ENCODE measurements at places on chromosomes 1 and 21. TPM values are rescaled to one million over a fixed set of nuclear protein-coding genes. Genes with fewer than 3 reads are reported as not detected.

GRCh38 chr1:23273450-23274133 lies 56.3 kb upstream of the HTR1D start:
- no peak overlapping the region for H3K27ac ChIP-seq
- H3K36me3 ChIP-seq, result no peaks in the 10 kb centered on the region
- no peak overlapping the region for H3K4me3 ChIP-seq

DNA sequence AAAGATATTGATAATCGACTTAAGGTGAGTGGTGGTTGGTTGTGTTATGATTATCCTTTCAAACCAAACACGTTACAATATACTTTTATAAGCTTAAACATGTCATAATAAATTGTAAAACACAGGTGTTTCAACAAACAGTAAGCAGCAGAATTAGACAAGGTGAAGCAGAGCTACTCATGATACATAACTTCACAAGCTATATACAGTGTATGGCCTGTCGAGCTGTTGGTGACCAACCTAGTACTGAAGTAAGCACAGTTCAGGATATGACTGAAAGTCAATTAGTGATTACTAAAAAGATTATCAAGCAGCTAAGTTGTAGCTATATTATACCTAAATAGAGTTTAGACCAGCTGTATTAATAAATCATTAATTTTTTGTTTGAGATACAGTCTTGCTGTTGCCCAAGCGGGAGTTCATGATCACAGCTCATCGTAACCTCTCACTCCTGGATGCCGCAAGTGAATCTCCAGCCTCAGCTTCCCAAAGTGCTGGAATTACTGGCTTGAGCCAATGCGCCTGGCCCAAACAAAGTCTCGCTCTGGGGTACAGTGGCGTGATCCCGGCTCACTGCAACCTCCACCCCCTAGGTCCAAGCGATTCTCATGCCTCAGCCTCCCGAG lies 148.1 kb downstream of the EIF4G3 start:
- H3K27me3 ChIP-seq, result peaks cover 2% of the 10 kb centered on the region
- H3K4me1 ChIP-seq, result peaks cover 5% of the 10 kb centered on the region
- DNase-seq, result no peak
- H3K4me3 ChIP-seq, result no peak overlapping the region
- H3K36me3 ChIP-seq, result peaks cover 5% of the 10 kb centered on the region

DNA sequence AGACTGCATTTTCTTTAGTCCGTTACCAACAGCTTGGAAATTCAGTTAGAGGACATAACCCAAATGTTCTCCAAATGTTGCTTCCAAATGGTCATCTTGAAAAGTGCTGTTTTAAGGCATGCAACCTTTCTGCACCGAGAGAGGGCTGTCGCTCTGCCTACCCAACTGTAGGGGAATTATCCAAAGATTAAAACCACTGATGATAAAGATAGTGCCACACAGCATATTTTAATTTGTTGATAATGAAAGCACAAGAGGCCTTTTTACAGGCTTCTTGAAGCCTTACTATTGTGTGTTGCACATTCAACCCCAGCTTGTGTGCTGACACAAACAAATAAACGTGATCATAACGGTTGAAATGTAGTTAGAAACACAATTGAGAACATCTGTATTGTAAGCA lies 121.5 kb downstream of the LMO4 start:
- no peak overlapping the region for H3K27ac ChIP-seq
- H3K4me1 ChIP-seq, result no peaks in the 10 kb centered on the region
- no peak for DNase-seq
- peaks cover 2% of the 10 kb centered on the region for H3K27me3 ChIP-seq
- no peak overlapping the region for H3K4me3 ChIP-seq

SUSD4 gene
- 0.47 TPM for total RNA-seq

GRCh38 chr1:203217668-203218067 lies 11.8 kb downstream of the CHIT1 start:
- H3K4me3 ChIP-seq, result no peak overlapping the region
- H3K36me3 ChIP-seq, result no peaks in the 10 kb centered on the region
- DNase-seq, result no peak

DNA sequence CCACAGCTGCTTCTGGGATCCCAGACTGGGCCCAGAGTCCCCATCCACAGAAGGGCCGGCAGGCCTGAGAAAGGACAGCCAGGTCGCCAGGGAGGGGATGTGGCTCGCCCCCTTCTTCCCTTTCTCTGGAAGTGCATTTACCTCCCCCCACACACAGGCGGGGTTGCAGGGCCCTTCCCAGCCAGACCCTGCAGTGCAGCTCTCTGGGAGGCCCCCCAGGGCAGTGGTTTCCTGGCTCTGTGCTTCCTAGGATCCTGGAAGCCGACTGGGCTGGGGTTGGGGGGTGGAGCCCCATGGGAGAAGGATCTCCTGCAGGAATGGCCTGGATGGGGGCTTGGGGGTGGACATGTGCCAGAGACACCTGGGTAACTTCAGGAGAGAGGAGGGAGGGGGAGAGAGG lies 4.2 kb upstream of the COL6A1 start:
- no peaks in the 10 kb centered on the region for H3K36me3 ChIP-seq
- H3K27ac ChIP-seq, result no peak overlapping the region
- no peak overlapping the region for H3K4me3 ChIP-seq
- no peak for DNase-seq

- H3K4me1 ChIP-seq, result no peaks in the 10 kb centered on the region
- no peak overlapping the region for H3K4me3 ChIP-seq
- H3K27ac ChIP-seq, result no peak overlapping the region
- H3K36me3 ChIP-seq, result peaks cover 16% of the 10 kb centered on the region
- H3K27me3 ChIP-seq, result no peaks in the 10 kb centered on the region
- no peak for DNase-seq
Measured at GRCh38 chr1:98103617-98104285, 182.9 kb upstream of the DPYD start.

DNA sequence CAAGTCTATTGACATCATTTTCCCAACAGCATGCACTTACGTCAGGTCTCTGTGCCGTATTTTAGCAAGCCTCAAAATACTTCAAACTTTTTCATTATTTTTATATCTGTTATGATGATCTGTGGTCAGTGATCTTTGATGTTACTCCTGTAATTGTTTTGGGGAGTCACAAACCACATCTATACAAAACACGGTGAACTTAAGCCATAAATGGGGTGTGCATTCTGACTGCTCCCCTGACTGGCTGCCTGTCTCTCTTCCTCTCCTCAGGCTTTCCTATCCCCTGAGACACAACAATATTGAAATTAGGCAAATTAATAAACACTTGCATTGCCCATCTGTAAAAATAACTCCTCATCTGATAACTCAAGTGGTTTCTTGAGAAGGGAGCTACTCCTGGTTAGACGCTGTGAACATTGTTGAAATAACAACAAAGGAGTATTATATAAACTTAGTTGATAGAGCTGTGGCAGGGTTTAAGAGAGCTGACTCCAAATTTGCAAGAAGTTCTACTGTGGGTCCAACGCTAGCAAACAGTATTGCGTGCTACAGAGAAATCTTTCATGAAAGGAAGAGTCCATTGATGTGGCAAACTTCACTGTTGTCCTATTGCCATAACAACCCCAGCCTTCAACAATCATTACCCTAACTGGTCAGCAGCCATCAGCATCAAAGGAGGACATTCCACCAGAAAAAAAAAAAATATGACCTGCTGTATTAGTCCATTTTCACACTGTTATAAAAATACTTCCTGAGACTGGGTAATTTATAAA lies 105.8 kb upstream of the DSCAM start:
- no peaks in the 10 kb centered on the region for H3K4me1 ChIP-seq
- peaks cover 10% of the 10 kb centered on the region for H3K36me3 ChIP-seq
- no peak overlapping the region for H3K4me3 ChIP-seq
- no peak for DNase-seq
- no peak overlapping the region for H3K27ac ChIP-seq
- H3K27me3 ChIP-seq, result peaks cover 4% of the 10 kb centered on the region

- no peaks in the 10 kb centered on the region for H3K36me3 ChIP-seq
- no peak overlapping the region for H3K27ac ChIP-seq
- no peaks in the 10 kb centered on the region for H3K27me3 ChIP-seq
- no peak for DNase-seq
- no peaks in the 10 kb centered on the region for H3K4me1 ChIP-seq
Measured at GRCh38 chr1:186042230-186042629, 308.0 kb downstream of the HMCN1 start.

DNA sequence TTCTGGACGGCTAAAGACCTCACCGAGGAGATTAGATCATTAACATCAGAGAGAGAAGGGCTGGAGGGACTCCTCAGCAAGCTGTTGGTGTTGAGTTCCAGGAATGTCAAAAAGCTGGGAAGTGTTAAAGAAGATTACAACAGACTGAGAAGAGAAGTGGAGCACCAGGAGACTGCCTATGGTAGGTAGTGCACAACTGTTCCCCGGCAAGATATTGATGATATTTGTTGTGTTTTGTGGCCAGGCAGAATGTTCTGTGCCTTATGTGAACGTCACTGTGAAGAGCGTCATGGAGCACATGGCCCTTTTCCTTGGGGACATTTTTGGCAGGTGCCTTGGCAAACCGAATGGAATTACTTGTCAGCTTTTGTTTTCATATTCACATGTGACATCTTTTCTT lies 191.7 kb downstream of the DISC1 start:
- H3K4me1 ChIP-seq, result peaks cover 11% of the 10 kb centered on the region
- H3K36me3 ChIP-seq, result peaks cover 6% of the 10 kb centered on the region
- H3K27ac ChIP-seq, result no peak overlapping the region
- DNase-seq, result no peak
- no peaks in the 10 kb centered on the region for H3K27me3 ChIP-seq

DNA sequence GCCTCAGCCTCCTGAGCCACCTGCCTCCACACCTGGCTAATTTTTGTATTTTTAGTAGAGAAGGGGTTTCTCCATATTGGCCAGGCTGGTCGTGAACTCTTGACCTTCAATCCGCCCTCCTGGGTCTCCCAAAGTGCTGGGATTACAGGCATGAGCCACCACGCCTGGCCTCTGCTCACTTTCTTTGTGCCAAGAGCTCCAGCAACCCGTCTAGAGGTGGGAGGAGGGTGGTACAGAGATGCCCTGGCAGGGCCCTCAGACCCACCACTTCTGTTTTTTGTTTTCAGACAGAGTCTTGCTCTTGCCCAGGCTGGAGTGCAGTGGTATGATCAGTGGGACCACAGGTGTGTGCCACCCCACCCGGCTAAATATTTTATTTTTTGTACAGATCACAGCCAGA lies 6.9 kb upstream of the SYNC start:
- no peaks in the 10 kb centered on the region for H3K36me3 ChIP-seq
- no peak for DNase-seq
- H3K27ac ChIP-seq, result no peak overlapping the region
- H3K4me1 ChIP-seq, result no peaks in the 10 kb centered on the region
- peaks cover 6% of the 10 kb centered on the region for H3K27me3 ChIP-seq
- H3K4me3 ChIP-seq, result no peak overlapping the region

DNA sequence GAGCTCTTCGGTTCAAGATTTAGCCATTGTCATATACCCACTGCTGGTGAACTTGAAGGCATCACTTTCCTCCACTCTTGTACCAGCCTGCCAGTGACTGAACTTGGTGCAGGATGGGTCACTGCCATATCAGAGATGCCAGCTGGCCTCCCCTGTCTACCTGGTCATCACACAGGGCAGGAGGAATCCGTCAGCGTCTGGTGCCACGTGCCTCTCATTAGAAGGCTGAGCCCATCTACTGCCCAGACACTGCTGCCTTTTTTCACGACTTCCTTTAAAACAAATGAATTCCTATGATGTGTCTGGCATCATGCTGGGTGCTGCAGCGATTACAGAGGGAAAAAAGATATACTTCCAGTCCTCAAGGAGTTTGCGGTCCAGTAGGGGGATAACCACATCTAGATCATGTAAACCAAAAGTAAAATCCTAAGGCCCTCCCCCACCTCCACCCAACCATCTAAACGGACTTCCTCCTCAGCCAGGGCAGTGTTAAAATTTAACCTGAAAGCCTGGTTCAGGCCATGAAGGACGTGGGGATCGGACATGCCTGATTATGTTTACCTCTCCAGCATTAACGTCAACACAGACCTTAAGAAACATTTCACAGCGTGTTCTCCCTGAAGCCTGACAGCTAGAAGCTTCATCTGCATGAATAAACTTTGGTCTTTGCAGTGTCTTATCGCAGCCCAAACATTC lies 29.2 kb upstream of the PDE9A start:
- no peaks in the 10 kb centered on the region for H3K36me3 ChIP-seq
- no peak overlapping the region for H3K4me3 ChIP-seq
- peaks cover 3% of the 10 kb centered on the region for H3K4me1 ChIP-seq

DNA sequence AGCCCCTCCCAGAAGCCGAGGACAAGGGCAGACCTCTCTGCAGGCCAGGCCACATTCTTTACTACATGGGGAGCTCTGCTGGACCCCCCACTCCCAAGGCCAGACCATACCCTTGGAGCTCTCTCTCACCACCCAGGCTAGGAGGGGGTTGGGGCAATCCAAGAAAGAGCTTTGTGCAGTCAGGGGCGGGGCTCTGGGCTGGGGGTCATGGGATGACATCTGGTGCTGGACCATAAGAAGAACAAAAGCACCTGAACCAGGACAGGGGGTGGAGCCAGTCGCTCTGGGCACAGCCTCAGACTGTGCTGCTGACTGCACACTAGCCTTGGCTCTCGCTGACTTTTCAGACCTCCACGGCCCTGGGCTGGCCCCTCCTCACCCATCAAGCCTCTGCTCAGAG lies 23.1 kb upstream of the AJAP1 start:
- H3K4me3 ChIP-seq, result no peak overlapping the region
- H3K4me1 ChIP-seq, result no peaks in the 10 kb centered on the region
- peaks cover 9% of the 10 kb centered on the region for H3K36me3 ChIP-seq

- no peak for DNase-seq
- no peak overlapping the region for H3K4me3 ChIP-seq
- H3K27me3 ChIP-seq, result peaks cover 5% of the 10 kb centered on the region
- no peak overlapping the region for H3K27ac ChIP-seq
Measured at GRCh38 chr21:43816611-43817071, 27.3 kb downstream of the RRP1 start.

DNA sequence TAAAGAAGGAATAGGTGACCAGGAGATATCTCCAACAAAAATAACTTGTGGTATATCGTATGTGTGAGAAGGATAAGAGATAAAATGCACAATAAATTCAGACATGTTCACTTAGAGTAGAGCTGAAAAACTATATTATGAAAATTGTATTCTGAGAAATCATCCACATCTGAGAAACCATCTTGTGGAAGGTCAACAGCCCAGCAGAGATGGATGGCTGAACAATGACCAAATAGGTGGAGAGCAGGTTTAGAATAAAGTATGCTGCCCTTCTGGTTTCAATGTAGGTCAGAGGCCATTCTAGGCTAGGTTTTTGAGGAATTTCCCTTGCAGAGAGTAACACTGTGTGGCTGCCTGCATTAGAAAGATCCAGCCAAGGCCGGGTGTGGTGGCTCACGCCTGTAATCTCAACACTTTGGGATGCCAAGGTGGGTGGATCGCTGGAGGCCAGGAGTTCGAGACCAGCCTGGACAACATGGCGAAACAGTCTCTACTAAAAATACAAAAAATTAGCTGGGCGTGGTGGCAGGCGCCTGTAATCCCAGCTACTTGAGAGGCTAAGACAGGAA lies 8.8 kb upstream of the UAP1 start:
- no peaks in the 10 kb centered on the region for H3K4me1 ChIP-seq
- no peak overlapping the region for H3K4me3 ChIP-seq
- H3K27ac ChIP-seq, result no peak overlapping the region
- no peaks in the 10 kb centered on the region for H3K27me3 ChIP-seq
- H3K36me3 ChIP-seq, result no peaks in the 10 kb centered on the region
- no peak for DNase-seq

- no peaks in the 10 kb centered on the region for H3K36me3 ChIP-seq
- H3K27ac ChIP-seq, result no peak overlapping the region
- no peak overlapping the region for H3K4me3 ChIP-seq
Measured at GRCh38 chr1:201266774-201267173, 16.5 kb upstream of the PKP1 start.

All from glutamatergic neuron (in vitro differentiated cells).